Suppressor macrophage treated with lipopolysaccharide for 1 hour (primary cell): ENCODE measurements at places on chromosomes 16 and 17.
A peak's percentile ranks its signal among the peaks of the same experiment; 100 is the strongest.

DNA sequence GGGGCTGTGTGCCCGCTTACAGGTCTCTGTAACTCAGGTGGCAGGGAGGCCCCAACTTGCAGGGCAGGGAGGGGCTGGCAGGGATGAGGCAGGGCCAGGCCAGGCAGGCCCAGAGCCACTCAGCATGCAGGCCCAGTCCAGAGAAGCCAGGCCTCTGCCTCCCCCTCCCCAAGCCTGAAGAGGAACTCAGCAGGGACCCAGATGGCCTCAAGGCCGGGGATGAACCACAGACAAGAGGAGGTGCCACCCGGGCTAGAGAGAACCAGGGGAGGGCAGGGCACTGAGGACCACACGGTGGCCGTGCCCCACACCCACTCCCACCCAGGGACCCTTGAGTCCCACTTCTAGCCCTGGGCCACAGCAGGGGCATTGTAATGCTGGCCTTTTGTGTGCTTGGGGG, 29.8 kb upstream of the EIF1 start:
- DNase-seq = no peak

DNA sequence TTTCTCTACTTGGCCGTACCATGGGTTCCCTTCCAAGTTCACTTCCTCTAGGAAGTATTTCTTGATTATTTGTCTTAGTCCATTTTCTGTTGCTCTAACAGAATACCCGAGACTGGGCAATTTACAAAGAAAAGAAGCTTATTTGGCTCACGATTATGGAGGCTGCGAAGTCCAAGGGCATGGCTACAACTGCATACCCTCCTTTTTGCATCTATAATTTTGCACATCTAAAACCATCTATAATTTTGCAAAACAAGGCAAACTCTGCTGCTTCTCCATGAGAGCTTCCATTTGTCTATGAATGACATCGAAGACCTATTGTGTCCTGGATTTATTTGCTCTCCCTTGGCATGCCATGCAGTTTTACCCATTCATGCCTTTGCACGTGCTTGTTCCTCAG, 27.6 kb upstream of the RGS9 start:
- no peak for DNase-seq

- no peak for DNase-seq
Observed at GRCh38 chr16:19710191-19710908, 7.7 kb downstream of the KNOP1 start.

GRCh38 chr16:19507867-19508266, 14.0 kb downstream of the GDE1 start:
- no peak for DNase-seq

DNA sequence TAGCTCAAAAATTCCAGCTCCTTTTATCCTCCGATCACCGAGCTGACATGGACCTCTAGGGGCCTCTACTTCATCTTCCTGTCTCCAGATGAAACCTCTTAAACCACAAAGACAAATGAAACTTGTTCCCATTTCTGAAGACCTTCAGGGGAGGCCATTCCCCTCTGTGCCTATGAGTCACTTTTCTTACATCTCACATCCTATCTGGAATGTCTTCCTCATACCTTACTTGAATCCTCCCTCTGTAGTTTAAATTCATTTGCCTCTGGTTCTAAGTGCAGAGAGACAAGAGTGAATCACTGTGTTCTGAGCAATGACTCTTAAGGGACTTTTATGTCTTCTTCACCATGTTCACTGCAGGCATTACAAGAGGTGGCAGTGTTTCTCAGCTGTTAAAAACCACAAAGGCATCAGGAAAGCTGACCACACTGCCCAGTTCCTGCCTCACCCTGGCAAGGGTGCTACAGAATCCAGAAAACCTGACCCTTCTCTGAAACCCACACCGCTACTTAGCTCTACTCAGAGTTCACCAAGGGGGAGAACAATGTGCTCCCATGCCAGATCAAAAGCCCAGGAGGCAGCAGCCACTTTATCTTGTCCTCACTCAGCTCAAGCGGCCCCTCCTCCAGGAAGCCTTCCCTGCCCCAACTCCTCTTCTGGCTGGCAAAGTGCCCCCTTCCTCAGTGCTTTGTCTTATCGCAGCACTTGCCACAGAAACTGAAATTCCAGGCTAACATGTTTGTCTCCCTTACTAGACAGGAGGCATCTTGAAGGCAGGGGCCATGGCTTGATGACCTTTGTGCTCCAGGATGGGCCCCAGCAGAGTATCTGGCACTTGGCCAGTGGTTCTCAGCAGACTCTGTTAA, 6.4 kb downstream of the CUEDC1 start:
- peak; percentile 97 for DNase-seq

DNA sequence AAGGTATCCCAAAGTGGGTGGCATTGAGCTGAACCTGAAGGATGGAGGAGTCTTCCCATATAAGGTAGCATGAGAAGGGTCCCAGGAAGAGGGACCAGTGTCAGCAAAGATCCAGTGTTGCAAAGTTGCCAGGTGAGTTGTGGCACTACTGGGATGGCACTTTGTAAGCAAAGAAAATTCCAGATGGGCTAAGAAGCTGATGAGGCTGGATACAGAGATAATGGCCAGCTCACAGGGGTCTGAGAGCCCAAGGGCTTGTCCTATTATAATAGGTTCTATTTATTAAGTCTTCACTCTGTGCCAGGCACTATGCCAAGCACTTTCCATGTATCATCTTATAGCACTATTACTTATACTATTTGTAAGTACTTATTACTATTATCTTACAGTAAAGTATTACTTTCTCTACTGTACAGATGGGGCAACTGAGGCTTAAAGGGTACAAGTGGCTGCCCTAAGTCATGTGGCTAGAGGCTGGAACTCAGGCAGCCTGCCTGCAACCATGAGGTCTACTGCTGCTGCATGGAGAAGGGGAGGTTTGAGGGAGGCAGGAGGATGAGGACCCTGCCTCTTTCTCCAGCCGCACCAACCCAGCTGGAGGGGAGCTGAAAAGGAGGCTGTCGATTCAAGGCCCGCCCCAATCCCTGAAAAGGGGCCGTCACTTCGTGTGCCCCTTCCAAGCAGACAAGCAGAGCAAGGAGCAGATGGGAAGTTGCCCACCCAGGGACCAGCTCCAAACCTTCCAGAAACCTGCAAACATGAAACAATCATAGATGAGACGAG, 86.5 kb downstream of the C16orf78 start:
- DNase-seq = no peak

DNA sequence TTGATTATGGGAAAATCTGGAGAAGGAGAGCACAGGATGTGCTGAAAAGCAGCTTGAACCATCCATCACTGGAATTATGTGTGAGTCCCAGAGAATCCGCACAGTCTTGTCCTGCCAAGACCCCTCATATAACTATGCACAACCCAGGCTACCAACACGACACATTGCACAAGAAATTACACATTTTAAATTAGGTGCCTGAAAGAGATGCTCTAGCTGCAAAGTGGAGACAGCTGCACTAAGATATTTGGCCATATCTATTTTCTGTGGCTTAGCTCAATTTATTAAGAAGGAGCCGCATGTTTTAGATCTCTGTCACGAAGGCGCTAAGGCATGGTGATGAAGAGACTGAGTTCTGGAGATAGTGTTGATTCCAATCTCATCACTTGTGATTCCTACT, 1308.4 kb downstream of the CDH8 start:
- no peak for DNase-seq

DNA sequence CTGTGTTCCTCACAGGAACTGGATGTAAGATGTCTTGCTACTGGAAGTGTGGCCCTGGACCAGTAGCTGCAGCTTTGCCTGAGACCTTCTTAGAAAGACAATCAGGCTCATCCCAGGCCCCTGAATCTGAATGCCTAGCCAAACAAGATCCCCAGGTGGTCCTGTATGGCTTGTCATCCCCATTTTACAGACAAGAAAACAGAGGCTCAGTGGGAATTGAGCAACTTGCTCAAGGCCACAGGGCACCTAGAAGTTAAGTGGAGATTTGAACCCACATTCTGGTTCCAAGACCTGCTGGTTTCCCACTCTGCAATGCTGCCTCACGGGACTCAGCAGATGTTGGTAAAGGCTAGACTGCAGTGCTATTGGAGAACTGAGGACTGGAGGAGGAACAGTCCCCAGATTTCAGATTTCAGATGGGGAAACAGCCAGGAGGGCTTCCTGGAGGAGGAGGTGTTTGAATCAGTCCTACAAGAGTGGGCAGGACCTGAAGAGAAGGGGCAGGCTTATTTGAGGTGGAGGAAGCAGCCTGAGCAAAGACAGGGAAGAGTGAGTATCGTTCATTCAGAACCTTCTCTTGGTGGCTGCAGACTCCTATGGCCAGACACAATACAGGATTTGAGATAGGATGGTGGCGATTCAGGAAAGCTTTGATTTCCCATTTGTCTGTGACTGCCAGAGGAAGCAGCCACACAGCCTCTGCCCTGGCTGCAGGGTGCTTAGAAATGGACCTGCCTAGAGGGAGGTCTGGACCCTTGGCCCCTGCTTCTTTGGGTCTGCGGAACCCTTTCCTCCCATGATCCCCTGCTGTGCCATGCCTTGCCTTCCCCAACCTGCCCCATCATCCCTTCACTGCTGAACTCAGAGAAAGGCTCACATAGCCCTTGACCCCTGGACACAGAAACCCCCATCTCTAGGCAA, 233.4 kb upstream of the NLRP1 start:
- no peak for DNase-seq

DNA sequence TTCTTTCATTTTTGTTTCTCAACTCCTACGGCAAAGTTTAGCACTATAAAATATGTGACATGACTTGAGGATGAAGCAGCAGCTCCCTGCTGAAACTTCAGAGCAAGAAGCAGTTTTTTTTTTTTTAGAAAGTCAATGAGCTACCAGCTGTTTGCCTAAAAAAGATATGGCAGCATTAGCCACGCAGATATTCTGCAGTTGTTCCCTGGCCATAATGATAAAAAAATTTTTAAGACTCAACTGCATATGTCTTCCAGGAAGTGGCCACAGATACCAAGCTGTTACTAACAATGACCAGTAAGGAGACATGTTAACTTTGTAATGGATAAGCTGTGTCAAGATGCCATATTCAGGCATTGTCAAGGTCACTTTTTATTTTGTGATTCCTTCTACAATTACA, 319.6 kb upstream of the CDH11 start:
- no peak for DNase-seq

DNA sequence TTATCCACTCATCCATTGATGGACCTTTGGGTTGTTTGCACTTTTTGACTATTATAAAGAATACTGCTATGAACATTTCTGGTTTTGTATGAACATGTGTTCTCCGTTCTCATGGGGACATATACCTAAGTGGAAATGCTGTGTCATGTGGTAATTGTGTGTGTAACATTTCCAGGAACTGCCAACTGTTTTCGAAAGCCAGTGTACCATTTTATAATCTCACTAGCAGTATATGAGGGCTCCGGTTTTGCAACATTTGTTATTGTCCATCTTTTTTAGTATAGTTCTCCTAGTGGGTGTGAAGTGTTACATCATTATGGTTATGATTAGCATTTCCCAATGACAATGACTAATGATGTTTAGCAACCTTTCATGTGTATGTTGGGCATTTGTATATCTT, 5.1 kb upstream of the TRIM25 start:
- peak; percentile 79 for DNase-seq

DNA sequence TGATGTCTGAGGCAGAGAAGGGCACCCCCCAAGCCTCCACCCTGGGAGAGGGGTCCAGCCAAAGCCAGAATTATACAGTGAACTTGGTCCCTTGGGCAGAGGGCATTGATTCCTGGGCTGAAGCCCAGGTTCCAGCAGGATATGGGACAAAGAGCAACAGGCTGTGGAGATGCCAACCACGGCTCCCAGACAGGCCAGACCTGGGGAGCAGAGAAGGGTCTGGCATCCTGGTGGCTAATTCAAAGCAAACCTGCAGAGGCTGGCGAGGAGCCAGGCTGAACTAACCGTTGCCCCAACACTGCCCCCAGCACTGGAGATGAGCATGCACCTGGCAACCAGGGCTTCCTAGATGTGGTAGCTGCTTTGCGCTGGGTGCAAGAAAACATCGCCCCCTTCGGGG, 3.0 kb downstream of the CES3 start:
- no peak for DNase-seq

DNA sequence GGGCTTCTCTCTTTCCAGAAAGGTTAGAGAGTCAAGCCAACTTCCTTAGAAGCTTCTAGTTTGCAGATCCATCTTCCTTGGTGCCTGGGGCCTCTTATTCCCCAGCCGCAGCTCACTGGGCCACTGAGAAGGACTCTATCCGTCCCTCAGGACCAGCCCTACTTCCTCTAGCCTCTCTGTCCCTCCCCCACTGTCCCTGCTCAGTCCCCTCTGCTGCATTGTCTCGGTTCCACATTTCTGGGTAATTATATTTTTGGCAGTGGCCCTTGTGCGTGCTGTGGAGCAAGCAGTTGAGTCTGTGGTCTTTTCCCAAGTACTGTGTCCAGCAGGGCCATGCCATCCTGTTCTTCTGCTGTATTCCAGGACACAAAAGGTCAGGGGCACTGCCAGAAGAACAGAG, 17.8 kb downstream of the IRX3 start:
- no peak for DNase-seq

- no peak for DNase-seq
Observed at GRCh38 chr16:78292844-78293380, 193.5 kb downstream of the WWOX start.

DNA sequence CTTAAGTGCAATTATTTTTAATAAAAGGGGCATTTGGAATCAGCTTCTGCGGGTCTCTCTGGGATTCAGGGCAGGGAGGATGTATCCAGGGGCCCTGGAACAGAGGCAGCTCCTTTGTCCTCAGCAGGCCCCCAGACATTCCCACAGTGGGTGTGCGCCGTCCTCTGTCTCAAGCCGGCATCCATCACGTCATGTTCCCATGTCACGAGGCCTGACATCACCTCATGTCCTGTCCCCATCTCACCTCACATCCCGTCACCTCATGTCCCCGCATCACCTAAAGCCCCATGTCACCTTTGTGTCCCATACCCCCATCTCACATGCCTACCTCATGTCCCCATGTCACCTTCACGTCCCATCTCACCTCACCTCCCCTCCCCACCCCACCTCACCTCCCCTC, 18.5 kb downstream of the GAA start:
- DNase-seq = no peak

- DNase-seq = no peak
Observed at GRCh38 chr17:41367426-41368075, 2.1 kb downstream of the KRT33B start.

GRCh38 chr17:55246583-55246982, 18.2 kb upstream of the HLF start:
- DNase-seq = no peak

DNA sequence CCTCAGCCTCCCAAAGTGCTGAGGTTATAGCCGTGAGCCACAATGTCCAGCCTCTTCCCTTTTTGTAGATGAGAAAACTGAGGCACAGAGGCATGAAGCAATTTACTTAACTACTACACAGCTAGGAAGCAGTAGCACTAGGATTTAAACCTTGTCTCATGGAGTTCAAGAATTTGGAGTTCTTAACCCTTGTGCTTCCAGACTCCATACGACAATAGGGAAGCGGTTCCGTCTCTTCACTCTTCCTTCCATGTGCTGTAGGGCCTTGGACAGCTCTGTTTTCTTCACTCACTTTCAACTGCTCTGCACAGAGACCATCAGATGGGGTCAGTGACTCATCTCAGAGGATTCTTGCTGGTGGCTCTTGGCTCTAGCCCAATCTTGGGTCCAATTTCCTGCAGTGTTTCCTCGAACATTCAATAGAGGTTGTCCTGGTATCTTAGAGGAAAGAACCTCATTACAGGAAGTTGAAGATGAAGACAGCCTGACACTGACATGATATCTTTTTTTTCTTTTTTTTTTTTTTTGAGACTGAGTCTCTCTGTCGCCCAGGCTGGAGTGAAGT, 19.3 kb downstream of the ITGAL start:
- DNase-seq = peak; percentile 53

GRCh38 chr17:77765292-77765691, 193.2 kb upstream of the TNRC6C start:
- no peak for DNase-seq
